ENCODE measurements at places on chromosomes 3 and 15. TPM values are rescaled to one million over a fixed set of nuclear protein-coding genes. Genes with fewer than 3 reads are reported as not detected.

The CHL1 gene
- total RNA-seq: 14.3 TPM

The CEP152 gene
- total RNA-seq: 6.2 TPM

The CCR5 gene
- total RNA-seq: not detected

The TXNRD3 gene
- total RNA-seq: 11.6 TPM

The EPB42 gene
- not detected for total RNA-seq

The FHIT gene
- 0.87 TPM for total RNA-seq

The SNTN gene
- not detected for total RNA-seq

The SPTBN5 gene
- total RNA-seq: not detected

The SATB1 gene
- total RNA-seq: 5.8 TPM

The POTEB2 gene
- total RNA-seq: not detected

The CLRN1 gene
- not detected for total RNA-seq

The IQCF5 gene
- not detected for total RNA-seq

The TGM4 gene
- total RNA-seq: 1.2 TPM

The C3orf85 gene
- not detected for total RNA-seq

The TF gene
- total RNA-seq: not detected

The SOX14 gene
- total RNA-seq: not detected

The GP5 gene
- not detected for total RNA-seq

The SAMMSON gene
- not detected for total RNA-seq

The RCN2 gene
- 121 TPM for total RNA-seq

The TMEM158 gene
- 8.3 TPM for total RNA-seq

The SEMA6D gene
- total RNA-seq: 10.4 TPM

The PML gene
- 19.0 TPM for total RNA-seq

The NDN gene
- 0.33 TPM for total RNA-seq

The TEX55 gene
- total RNA-seq: not detected

The COL7A1 gene
- 7.0 TPM for total RNA-seq

The ST8SIA2 gene
- total RNA-seq: 0.04 TPM

The ATP10A gene
- 1.3 TPM for total RNA-seq

The GSK3B gene
- 47.9 TPM for total RNA-seq

The WDR93 gene
- total RNA-seq: not detected

The OIP5 gene
- 40.1 TPM for total RNA-seq

The ADAMTS17 gene
- not detected for total RNA-seq

The HGD gene
- 0.12 TPM for total RNA-seq

The GAP43 gene
- total RNA-seq: 1.2 TPM

The CHRFAM7A gene
- 0.90 TPM for total RNA-seq

The CMSS1 gene
- total RNA-seq: 39.3 TPM

The IMPG2 gene
- total RNA-seq: 0.08 TPM
